AG20443 (cell line): ENCODE measurements at places on chromosomes 16 and 17.

DNA sequence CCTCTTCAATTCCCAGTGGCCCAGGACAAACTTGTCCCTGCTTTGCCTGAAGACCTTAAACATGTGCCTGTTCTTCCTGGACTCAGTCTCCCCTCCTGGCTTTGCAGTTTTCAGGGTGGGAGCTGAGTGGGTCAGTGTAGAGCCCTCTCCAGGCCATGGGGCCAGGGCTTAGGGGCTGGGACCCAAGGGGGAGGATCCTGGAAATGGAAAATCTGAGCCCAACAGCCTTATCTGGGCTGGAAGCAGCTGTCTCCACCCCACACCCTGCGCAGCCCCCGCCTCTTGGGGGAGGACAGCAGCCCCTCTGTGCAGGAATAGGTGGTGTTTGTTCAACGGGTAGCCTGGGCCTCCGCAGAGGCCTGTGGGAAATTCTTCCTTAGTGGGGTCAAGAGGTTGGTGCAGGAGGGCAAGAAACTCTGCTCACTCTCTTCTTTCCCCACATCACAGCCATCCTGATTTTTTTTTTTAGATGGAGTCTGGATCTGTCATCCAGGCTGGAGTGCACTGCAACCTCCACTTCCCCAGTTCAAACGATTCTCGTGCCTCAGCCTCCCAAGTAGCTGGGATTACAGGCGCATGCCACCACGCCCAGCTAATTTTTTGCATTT is 6.8 kb upstream of the SMTNL2 start:
- DNase-seq, result no peak

- DNase-seq, result no peak
Measured at GRCh38 chr16:89166696-89167424, 4.7 kb upstream of the CDH15 start.

GRCh38 chr17:77371117-77371887 is 230.5 kb downstream of the SEC14L1 start:
- DNase-seq, result peak; percentile 74

GRCh38 chr17:14701886-14702285 is 401.0 kb downstream of the HS3ST3B1 start:
- no peak for DNase-seq

DNA sequence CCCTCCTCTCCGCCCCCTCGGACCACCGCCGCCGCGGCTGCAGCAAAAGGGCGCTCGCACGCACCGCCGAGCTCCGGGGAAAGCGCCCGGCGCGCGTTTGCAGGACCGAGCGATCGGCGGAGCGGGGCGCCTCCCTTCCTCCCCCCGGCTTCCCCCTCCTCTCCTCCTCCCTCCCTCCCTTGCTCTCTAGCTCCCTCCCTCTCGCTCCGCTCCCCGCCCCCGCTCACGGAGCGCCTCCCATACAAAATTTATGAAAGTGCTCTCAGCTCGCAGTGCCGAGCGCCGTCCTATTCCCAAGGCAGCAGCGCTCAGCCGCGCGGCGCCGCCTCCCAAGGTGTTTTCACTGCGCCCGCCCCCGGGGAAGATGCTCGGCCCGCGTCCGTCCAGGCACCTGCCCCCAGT is at the start of gene RTN4RL1:
Gene RTN4RL1, minus strand, starts transcription at position 115 of the 402 bp plus-strand sequence. CDS start 469 bp downstream, outside the sequence.
- DNase-seq, result peak; percentile 80

DNA sequence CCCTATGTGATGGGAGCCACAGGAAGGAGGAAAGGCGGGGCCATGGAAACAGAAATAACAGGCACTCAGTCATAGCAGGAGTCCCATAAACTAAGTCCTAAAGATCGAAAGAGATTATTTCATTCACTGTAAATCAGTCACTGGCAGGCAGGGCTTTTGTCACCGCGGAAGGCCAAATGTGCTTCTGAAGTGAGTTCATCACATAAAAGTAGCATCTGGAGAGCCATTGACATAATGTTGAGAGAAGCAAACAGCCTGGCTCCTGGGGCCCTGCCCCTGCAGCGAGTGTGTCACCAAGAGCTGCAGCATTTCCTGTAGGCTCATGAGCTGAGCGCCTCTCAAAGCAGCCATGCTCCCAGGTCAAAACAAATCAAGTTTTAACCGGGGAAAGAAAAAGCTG is 476.2 kb downstream of the HAPSTR1 start:
- no peak for DNase-seq

DNA sequence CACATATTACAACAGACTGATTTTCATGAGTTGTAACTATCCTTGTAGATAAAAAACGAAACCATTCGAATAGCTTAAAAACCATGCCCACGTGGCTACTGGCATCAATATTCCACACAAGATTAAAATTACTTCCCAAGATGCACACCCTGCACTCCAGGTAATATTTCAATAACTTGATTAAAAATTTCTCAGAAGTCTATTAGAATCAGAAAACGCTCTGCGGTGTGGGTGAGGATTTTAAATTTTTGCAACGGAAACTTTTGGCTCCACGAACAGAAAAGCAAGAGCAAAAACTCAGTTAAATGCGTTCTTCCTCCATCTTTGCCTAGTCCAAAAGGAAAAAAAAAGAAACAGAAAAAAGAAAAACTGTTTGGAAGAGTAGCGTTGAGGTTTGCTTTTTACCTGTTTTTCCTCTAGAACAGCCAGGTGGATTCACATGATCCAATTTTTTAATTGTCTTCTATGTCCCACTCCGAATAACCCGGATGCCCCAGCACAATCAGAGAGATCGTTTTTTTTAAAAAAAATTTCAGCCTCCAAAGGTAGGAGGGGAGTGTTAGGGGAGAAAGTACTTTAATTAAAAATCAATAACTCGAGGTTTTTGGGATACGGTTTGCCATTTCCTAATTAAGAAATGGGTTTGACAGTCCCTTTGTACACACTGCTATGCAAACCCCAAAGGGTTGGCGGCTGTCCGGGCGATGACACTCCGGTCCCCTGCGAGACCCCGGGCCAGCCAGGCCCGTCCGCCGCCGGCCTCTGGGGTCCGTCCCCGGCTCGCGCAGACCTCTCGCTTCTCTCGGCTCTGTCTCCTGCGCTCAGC is 708 bp upstream of the NFAT5 start:
- no peak for DNase-seq

GRCh38 chr16:48622456-48623303 is 12.7 kb upstream of the N4BP1 start:
- DNase-seq, result no peak

GRCh38 chr17:32697728-32698625 is 178.9 kb downstream of the MYO1D start:
- no peak for DNase-seq

DNA sequence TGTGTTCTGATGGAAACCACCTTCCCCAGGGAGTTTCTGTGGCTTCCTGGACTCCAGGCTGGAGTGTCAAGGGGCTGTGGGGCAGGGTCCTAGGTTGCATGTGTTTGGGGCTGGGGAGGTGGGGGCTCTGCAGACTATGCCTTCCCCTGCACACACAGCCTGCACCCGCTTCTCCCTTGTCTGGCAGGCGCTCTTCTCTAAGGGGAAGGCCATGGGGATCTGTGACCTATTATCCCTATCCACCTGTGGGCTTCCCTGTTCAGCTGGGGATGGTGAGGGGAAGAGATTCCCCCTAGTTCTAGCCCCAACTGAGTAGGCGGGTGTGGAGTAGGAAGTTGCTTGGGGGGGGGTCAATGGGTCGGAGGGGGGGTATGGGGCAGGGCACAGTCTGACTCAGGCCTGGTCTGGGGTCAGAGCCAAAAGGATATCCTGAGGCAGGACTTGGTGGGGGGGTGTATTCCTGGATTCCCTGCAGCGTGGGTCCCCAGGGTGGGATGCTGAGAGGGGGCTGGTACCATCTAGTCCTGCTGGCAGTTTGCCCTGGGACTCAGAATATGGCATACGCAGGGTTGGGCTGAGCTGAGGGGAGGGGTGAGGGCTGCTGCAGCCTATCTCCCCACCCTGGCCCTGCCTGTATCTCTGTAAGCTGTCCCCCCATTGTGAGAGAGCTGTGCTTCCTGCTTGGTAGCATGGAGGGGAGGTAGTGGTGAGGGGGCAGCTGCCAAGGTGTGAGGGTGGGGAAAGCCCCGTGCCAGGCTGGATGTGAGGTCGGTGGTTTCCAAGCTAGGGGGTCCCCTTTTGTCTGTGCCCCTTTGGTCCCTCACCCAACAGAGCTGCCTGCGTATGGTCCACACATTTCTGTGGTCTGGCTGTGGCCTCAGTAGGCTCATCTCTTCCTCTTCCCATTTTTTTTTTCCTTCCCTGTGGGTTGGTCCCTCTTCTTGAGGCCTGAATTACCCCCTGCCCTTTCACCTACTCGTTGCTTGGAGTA is 14.7 kb downstream of the RARA start:
- DNase-seq, result peak; percentile 77

DNA sequence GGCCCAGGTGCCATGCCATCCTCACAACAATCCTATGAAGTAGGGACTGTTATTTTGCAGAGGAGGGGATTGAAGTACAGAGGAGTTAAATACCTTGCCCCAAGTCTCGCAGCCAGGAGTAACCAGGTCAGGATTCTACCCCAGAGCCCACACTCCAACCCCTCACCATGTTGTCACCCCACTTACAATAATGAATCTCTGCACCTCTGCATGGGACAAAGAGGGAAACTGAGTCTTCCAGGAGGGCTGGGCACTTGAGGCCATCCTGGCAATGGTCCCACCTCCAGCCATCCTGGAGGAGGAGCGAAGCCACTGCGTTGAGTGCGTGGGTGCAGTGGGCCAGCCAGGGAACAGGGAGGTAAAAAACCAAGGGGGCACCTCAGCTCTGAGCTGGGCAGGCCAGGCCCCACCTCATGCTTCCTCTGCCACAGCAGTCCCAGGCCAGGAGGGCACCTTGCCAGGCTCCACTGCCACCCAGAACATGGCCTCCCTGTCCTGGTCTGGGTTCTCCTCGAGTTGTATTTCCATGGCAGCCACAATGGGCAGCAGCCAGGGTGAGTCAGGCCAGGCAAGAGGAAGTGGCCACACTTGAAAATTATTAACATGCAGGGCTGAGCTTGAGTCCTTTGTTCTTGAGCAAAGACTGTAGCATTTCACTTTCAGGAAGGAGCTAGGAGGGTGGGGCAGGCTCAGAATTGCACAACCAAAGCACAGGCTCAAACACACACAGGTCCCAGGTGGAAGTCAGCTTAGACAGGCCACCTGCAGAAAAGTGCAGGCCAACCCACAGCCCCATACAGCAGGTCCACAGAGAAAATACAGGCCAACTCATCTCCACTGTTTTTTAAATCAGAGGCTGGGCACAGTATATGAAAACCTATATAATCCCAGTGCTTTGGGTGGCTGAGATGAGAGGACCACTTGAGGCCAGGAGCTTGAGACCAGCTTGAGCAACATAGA is 52.1 kb downstream of the CUEDC1 start:
- peak; percentile 92 for DNase-seq

GRCh38 chr17:57995076-57995956 is 7.3 kb upstream of the VEZF1 start:
- peak; percentile 79 for DNase-seq

GRCh38 chr16:20844588-20844987 is 38.3 kb downstream of the REXO5 start:
- DNase-seq, result no peak

DNA sequence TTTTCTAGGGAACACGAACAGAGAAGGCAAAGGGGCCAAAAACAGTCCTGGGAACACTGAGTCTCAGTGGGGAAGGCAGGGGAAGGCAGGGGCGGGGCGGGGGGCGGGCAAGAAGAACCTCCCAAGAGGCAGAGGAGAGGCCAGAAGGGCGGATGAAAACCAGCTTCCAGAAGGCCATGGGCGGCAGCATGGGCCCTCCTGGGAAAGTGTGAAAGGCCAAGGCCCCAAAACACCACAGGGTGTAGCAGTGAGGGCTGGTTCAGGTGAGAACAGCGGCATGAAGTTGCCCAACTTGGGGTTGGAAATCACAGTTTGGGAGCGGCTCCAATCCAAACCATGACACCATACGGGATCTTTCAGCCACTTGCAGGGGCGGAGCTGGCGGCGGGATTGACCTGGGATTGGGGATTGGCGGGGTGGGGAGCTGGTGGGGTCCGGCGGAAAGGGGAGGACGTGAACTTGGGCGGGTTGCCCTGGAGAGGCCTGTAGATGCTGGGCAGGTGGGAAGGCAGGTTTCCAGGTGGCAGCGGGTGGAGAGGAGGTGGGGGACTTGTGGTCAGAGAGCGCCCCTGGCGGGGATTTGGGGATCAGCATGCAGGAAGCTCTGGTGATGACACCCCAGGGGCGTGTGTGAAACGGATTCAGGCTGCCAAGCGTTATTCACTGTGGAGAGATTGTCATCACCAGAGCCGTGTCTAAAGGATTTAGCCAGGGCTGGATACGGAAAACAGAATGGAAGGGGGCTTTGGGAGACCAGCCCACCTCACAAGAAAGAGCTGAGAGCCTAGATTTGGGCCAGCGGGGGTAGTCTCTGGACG is 80.9 kb downstream of the ARHGAP23 start:
- DNase-seq, result peak; percentile 94

GRCh38 chr17:18300725-18301480 is 13.9 kb downstream of the TOP3A start:
- no peak for DNase-seq

- DNase-seq, result no peak
Measured at GRCh38 chr17:33972763-33973162, 282.3 kb upstream of the CCL2 start.

DNA sequence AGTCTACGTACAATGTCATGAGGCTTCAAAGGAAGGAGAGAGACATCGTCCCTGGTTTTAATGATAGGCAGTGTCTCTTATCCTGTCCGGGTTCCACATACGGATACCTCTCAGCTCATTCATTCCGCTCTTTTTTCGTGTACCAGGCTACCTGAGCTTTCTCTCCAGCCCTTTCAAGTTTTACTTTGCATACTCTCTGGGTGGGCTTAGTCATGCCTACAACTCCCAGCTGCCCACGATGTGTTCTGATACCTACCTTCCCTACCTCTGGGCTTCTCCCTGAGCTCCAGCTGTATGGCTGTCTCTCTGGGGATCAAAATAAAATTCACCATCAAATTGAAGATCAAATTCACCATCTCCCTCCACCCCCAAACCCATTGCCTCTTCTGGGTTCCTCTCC is 354.0 kb upstream of the EEF2KMT start:
- DNase-seq, result no peak

- DNase-seq, result no peak
Measured at GRCh38 chr16:5580296-5580695, 482.7 kb upstream of the EEF2KMT start.

DNA sequence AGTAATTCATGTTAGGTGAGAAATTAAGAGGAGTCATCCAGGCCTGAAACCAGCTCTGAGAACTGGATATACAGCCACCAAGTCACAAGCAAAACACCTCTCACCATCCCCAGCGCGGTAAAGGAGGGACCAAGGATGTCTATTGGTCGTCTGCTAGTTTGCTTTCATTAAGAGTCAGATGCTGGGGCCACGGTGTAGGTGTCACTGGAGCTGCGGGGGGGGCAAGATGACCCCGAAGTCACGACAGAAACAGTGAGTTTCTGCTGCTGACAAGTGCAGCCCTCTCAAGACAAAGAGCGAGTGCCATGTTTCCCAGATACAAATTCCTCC is 790 bp downstream of the NCBP3 start:
- no peak for DNase-seq

DNA sequence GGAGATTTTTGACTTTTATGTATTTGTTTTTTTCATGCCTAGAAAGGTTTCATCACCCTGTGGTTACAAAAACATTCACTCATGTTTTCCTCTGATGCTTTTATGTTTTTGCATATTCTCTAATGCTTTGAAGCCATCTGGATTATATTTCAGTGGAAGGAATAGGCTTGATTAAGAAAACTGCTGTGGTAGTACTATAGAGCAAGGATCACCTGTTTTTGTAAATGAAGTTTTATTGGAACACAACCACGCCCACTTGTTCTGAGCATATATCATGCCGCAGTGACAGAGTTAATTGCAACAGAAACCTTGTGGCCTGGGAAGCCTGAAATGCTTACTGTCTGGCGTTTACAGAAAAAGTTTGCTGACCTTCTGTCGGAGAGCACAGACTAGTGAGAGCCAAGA is 11.5 kb downstream of the COX10 start:
- peak; percentile 23 for DNase-seq
